Left lobe of liver (tissue), 2 donors: ENCODE measurements at places on chromosomes 3 and 15.

DNA sequence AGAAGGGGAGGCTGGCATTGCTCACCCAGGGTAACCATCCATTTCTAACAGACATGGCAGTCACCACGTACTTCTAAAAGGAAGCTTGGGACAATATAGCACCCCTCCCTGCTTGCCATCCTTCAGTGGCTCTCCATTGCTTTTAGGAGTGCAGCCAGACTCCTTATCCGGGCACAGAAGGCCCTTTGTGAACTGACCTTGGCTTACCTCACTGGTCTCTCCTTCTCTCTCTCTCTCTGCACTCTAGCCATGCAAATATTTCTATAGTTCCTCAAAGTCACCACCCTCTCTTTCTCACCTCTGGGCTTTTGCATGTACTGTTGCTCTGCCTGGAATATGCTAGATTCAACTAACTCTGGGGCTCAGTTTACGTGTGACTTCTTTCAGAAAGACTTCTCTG, 301.1 kb downstream of the SHQ1 start:
- DNase-seq, result no peak

GRCh38 chr15:93985176-93985575, 246.2 kb upstream of the MCTP2 start:
- no peak for DNase-seq

DNA sequence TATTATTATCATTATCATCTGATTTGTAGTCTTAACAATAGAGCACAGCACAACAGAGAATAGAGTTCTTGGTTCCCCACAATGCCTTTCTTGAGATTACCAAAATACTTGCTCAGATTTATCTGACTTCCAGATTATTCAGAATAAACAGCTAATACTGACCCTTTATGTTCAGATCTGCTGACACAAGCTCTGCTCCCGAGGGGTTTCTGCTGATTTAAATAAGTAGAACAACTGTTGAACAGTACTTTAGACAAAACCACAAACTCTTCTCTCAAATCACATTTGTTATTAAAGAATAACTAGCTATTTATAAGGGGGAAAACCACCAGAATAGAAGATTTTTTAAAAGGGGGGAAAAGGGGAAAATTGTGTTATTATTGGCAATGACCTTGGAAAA, 380.2 kb upstream of the ATP11B start:
- no peak for DNase-seq

DNA sequence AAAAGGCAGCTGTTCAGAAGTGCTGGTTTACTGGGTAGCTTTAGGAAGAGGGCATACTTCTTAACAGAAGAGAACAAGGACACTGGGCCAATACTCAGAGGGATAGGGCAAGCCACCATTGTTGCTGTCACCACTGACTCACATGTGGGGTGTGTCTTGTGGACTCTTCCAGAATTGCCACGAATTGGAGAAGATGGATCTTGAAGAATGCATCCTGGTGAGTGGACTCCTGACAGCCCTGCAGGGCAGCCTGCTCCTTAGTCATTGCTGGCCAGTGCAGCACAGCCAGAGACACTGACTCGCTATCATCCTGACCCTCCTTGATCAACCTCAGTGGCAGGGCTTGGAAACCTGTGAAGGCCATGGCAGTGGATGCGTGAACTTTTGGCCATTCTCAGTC, 62.3 kb downstream of the UBP1 start:
- no peak for DNase-seq

- DNase-seq, result no peak
Observed at GRCh38 chr15:63192619-63193206, 3.3 kb downstream of the RAB8B start.

DNA sequence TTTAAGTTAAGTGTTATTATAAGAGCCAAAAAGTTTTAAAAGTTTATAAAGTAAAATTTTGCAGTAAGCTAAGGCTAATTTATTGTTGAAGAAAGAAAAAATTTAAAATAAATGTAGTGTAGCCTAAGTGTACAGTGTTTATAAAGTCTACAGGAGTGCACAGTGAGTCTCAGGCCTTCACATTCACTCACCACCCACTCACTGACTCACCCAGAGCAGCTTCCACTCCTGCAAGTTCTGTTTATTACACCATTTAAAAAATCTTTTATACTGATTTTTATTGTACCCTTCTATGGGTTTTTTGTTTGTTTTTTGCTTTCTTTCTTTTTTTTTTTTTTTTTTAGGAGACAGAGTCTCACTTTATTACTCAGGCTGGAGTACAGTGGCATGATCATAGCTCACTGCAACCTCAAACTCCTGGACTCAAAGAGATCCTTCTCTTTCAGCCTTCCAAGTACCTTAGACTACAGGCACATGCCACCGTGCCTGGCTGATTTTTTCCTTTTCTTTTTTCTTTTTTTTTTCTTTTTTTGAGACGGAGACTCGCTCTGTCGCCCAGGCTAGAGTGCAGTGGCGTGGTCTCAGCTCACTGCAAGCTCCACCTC, 25.9 kb downstream of the CSTA start:
- DNase-seq, result no peak
